Upper lobe of left lung (tissue), 6 donors: ENCODE measurements at places on chromosomes 4 and X.

DNA sequence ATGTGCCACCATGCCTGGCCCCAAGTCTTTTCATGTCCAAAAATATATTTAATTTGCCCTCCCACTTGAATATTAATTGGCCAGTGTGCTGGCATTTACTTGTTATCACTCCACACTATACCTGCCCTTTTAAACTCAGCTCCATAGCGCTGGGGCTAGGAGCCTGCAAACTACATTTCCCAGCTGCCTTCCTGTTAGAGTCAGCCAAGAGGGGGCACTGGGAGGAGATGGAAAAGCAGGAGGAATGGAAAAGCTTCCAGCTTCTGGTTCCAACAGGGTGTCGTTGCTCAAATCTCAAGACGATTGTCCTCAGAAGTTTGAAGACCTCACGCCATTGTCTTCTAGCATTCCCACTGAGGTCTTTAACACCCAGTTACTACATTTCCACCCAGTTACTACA is 315.5 kb downstream of the BCOR start:
- H3K27ac ChIP-seq, result no peak overlapping the region
- no peaks in the 10 kb centered on the region for H3K4me1 ChIP-seq
- no peaks in the 10 kb centered on the region for H3K27me3 ChIP-seq

- H3K27me3 ChIP-seq, result no peaks in the 10 kb centered on the region
- DNase-seq, result no peak
- H3K4me3 ChIP-seq, result no peak overlapping the region
- H3K36me3 ChIP-seq, result no peaks in the 10 kb centered on the region
Observed at GRCh38 chrX:126900937-126901336, 81.4 kb downstream of the PRR32 start.

GRCh38 chr4:1137850-1138249 is 24.5 kb upstream of the RNF212 start:
- H3K36me3 ChIP-seq, result no peaks in the 10 kb centered on the region
- H3K27ac ChIP-seq, result no peak overlapping the region
- H3K4me1 ChIP-seq, result no peaks in the 10 kb centered on the region
- no peaks in the 10 kb centered on the region for H3K27me3 ChIP-seq
- peak overlapping the region; percentile 1 for H3K4me3 ChIP-seq

- no peak overlapping the region for H3K27ac ChIP-seq
- H3K27me3 ChIP-seq, result no peaks in the 10 kb centered on the region
- no peak for DNase-seq
- no peak overlapping the region for H3K4me3 ChIP-seq
- H3K36me3 ChIP-seq, result no peaks in the 10 kb centered on the region
- H3K4me1 ChIP-seq, result no peaks in the 10 kb centered on the region
Observed at GRCh38 chrX:120517936-120518335, 42.8 kb downstream of the CUL4B start.

GRCh38 chrX:2521927-2522386 is 21.2 kb upstream of the DHRSX start:
- H3K36me3 ChIP-seq, result no peaks in the 10 kb centered on the region
- no peaks in the 10 kb centered on the region for H3K27me3 ChIP-seq
- no peak overlapping the region for H3K4me3 ChIP-seq
- DNase-seq, result no peak
- no peaks in the 10 kb centered on the region for H3K4me1 ChIP-seq

DNA sequence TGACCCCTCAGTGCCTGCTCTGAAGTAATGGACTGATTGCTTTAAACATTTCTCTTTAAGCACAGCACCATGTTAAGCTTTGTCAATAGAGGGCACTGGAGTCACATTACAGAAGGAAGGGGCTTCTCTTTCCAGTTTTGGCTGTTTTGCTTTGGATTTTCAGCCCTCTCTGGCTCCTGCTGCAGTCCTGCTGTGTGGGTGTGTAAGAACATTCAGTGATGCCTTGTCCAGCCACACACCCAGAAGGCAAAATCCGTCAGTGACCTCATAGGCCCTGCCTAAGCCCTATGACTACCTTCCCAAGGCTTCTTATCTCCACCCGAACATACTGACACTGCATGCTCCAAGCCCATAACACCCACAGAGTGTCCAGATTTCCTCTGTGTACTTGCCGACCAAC is 215.3 kb upstream of the CTSO start:
- no peaks in the 10 kb centered on the region for H3K27me3 ChIP-seq
- H3K36me3 ChIP-seq, result no peaks in the 10 kb centered on the region
- H3K27ac ChIP-seq, result no peak overlapping the region

- no peaks in the 10 kb centered on the region for H3K4me1 ChIP-seq
- no peak overlapping the region for H3K4me3 ChIP-seq
- H3K27me3 ChIP-seq, result no peaks in the 10 kb centered on the region
- DNase-seq, result no peak
- H3K27ac ChIP-seq, result no peak overlapping the region
Observed at GRCh38 chr4:183390374-183390773, 54.1 kb upstream of the CDKN2AIP start.

DNA sequence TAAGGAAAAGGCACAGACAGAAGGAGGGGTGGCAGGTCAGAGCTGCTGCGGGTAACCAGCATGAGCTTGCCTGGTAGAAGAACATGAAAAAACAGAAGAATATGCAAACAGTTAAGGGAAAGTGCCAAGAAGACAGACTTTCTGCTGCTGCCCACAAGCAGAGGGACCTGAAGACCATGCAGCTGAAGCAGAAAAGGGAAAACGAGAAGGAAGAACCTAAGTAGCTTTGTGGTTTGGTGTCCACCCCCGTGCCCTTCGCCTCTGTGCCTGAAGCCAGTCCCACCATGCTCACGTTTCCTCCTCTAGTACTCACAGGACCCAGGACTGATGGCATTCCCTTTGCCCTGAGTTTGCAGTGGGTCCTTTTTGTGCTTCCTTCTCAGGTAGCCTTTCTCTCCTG is 62.8 kb downstream of the UBA6 start:
- H3K27me3 ChIP-seq, result no peaks in the 10 kb centered on the region
- H3K27ac ChIP-seq, result no peak overlapping the region
- no peak overlapping the region for H3K4me3 ChIP-seq
- DNase-seq, result no peak
- H3K36me3 ChIP-seq, result peaks cover 9% of the 10 kb centered on the region
- no peaks in the 10 kb centered on the region for H3K4me1 ChIP-seq

GRCh38 chr4:56245547-56246232 is 141.6 kb downstream of the AASDH start:
- no peaks in the 10 kb centered on the region for H3K36me3 ChIP-seq
- H3K27me3 ChIP-seq, result no peaks in the 10 kb centered on the region
- H3K27ac ChIP-seq, result no peak overlapping the region
- no peak for DNase-seq
- H3K4me1 ChIP-seq, result no peaks in the 10 kb centered on the region
